ENCODE measurements at places on chromosomes 11 and 22.

- no peak for DNase-seq
Observed at GRCh38 chr22:38214302-38215056, 12.7 kb downstream of the MAFF start.

DNA sequence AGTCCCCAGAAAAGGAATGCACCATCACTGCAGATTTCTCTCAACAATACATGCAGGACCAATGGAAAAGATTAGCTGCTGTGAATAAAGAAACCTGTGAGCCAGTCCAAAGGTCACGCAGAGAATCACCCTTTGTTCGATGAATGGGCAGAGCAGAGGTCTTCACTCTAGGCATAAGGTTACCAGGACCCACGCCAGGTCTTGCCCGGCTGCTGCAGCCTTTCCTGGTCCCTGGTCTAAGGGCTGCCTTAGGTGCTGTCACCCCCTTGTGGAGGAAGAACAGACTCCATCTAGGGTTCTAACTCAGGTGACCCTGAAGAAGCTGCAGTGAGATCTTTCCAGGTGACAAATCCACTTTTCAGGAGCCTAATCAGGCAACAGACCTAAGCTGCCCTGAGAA, 29.0 kb upstream of the NAP1L4 start:
- no peak for DNase-seq

GRCh38 chr11:9651899-9652748, 11.8 kb upstream of the SWAP70 start:
- DNase-seq: no peak

DNA sequence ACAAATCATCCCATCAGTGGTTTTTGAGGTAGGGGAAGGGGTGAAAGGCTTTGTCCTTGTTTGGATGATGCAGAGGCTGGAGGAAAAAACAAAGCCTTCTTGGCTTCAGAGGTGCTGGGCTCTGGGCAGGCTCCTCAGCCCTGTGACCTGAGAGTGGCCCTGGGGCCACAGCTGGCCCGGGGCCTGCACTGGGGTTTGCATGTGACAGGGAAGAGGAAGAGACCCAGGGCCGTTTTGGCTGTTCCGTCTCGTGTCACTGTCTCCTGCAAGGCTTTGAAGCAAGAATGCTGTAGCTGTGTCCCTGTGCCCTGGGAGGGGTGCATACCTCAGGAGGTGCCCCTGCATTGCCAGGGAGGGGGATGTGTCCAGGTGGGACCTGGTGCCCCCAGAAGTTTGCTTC, 12.6 kb downstream of the ARHGAP8 start:
- no peak for DNase-seq

DNA sequence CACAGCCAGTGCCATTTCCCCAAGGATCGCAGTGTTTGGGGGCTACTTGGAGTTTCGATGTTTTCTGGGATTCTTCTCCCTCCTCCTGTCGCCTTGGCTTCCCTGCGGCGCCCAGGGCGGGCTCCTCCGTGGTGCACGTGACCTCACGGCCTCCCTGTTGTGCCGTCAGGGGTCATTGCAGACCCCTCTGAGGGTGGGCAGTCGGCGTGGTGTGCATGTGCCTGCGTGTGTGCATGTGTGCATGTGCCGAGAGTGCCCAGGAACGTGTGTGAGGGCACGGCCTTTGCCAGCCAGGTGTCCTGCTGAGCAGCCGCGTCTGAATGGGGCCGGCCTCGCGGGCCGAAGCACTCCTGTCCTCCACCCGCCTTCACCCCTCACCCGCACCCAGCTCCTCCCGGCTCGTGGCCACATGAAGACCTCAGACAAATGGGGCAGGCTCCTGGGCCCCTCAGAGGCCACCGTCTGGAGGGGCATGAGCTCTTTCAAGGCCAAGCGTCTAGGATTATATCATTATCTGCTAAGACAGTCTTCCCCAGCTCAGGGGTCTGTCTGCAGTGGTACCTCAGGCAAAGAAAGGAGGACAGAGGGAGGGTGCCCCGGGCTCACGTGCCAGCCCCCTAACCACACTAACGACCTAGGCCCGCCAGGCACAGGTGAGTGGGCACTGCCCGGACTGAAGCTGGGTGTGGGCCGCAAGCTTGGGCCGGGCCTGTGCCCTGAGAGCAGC, 9.4 kb upstream of the MRPL23 start:
- DNase-seq: no peak

DNA sequence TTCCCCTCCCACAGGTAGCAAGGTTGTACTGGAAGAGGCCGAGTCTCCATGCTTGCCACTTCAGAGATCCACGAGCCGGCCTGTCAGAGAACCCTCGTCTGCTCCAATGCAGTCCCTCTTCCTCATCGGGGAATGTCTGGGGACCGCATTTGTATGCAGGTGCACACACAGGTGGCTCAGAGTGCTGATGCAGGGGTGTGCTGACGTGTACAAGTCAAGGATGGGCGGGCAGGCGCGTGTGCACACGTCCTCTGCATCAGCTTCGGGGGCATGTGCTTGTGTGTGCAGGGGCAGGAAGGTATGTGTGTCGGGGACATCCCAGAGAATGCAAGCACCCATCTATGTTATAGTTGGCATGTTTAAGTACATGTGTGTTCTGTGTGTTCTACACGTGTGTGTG, 49.4 kb downstream of the ELFN2 start:
- no peak for DNase-seq

DNA sequence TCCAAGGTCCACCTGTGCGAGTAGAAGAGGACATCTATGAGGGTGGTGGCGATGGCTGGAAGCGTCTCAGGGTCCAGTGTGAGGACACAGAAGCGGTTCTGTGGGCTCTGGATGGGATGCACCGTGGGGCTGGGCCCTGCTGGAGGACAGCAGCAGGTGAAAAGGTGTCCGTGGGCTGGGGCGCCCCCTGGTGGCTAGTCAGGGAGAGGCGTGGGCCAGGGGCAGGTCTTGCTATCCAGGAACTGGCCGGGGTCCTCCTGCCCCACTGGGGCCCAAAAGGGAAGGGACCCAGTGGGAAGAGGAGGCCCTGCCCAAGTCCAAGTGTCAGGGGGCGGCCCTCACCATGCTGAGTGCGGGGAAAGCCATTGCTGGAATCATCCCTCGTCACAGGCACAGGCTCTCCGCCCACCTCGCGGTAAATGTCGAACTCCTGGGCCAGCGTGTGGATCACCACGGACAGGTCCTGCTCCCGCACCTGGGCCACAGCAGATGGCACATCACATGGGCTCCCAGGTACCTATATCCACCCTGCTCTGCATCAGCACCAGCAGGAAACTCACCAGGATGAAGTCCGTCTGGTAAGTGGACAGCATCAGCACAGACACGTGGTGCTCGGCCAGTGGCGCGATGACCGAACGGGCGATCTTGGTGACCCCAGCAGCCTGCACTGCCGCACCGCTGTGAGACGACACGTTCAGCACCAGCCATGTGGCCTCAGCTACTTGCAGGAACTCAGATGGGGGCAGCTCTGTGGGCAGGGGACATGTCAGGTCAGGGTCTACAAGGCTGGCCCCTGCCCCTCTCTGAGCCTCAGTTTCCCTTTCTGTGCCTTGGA, 2.3 kb downstream of the CASTOR1 start:
- DNase-seq: no peak

DNA sequence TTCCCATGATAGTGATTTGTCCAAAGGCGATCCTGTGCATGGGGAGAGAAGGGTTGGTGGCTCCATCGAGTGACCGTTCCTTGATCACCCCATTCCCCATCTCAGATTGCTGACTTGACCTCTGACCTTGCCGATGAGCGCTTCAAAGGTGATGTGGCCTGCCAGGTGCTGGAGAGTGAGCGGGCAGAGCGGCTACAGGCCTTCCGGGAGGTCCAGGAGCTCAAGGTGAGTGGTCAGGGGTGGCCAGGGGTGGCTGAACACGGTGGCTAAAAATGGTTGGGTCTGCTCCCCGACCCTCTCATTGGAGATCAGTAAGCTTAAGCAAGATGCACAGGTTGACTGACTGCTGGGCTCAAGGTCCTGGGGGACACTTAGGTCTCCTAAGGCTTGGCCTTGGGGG, 148.7 kb downstream of the MYO18B start:
- DNase-seq: no peak

DNA sequence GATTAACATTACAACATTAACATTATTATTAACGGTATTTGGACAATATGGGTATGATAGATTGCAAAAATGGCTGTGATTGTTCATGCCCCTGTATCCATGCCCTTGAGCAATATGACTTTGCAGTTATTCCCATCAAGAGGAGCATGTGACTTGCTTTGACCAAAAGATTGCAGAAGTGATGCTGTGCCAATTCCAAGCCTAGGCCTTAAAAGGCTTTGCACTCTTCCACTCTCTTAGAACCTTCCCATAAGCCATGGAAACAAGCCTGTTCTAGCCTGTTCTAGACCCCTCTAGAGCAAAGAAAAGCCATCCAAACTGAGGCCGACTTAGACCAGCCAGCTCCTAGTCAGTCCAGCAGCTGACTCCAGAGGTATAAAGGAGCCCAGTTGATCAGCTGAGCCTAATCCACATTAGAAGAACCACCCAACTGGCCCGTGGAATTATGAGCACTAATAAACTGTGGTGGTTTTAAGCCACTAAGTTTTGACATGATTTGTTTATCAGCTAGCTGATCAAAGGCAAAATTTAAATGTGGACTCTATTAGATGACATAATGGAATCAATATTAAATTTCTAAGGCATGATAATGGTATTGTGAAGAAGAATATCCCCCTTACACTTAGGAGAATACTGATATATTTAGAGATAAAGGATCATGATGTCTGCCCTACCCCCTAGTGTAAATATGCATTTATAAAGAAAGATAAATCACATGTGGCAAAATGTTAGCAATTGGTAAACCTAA, 28.6 kb downstream of the RAB30 start:
- DNase-seq: no peak

DNA sequence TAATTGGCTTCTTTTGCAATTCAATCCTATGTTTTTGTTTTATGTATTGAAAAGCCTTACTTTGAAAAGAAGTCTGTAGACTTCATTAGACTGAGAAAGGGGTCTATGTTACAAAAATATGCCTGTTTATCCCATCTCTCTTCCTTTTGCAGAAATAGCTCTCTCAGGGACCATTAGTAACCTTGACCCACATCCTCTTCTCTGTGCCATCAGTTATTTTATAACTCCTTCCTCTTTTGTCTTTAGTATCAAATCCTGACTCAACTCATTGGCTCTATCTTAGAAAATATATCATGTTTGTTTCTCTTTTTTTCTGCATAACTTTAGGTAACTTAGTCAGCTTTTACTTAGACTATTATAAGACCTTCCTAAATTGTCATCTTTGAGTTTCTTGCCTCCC, 20.3 kb downstream of the ZC3H12C start:
- DNase-seq: no peak

- no peak for DNase-seq
Observed at GRCh38 chr22:48226026-48227013, 1463.9 kb downstream of the TBC1D22A start.

GRCh38 chr11:34267013-34267412, 90.8 kb downstream of the ABTB2 start:
- no peak for DNase-seq

- no peak for DNase-seq
Observed at GRCh38 chr22:25494774-25495173, 69.7 kb upstream of the GRK3 start.

GRCh38 chr11:112839051-112839450, 122.2 kb upstream of the NCAM1 start:
- no peak for DNase-seq

GRCh38 chr11:119976805-119977560, 160.9 kb downstream of the TRIM29 start:
- DNase-seq: no peak

DNA sequence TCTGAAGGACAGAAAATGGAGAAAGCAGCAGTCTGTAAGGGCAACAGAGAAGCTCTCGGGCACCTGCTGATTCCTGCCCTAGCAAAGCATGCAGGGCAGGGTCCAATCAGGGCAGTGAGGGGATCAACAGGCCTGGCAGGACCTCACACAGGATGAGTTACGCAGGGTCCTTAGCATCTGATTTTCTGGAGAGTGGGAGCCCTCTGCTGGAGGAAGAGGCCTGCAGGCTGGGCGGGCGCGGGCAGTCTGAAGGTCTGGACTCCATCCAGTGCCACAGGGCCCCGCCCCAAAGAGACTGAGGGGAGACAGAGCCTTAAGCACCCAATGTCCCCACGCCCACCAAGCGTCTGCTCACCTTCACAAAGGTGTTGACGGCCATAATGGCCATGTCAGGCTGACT, 28.9 kb downstream of the AP1B1 start:
- DNase-seq: no peak

DNA sequence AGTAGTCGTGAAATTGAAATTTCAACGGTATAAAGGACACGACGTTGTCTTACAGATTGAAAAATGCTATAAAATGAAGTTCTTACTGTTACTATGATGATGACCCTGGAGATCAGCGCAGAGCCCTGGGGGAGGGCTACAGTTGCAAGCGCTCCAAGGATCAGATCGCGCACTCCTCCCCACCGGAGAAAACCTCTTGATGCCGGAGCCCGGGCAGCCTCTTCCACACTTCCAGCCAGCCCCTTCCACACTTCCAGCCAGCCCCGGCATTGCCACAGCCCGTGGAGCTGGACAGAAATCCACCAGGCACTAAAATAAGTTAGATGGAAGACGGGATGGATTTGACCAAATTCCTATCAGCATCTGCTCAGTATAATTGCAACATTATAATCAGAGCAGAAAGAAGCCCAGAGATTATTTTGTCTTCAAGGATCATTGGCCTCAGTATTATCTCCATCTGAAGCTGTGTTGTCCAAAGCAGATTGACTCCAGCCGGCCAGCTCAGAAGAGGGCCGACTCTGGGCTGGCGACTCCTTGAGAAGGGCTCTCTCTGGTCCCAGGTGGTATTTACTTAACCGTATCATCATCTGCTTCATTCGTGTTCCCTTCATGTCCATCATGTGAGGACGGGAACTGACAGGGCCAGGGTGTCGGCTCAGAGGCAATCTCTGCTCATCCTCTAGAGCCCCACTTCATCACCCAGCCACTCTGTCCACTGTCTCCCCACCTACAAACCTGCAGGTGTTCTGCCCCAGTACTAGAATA, 777 bp upstream of the MICAL3 start:
- DNase-seq: no peak

- DNase-seq: no peak
Observed at GRCh38 chr11:57777969-57778317, 16.3 kb downstream of the CTNND1 start.

GRCh38 chr11:115710980-115711379, 206.8 kb upstream of the CADM1 start:
- DNase-seq: no peak

GRCh38 chr11:64102005-64102738, 63.7 kb downstream of the MACROD1 start:
- no peak for DNase-seq

DNA sequence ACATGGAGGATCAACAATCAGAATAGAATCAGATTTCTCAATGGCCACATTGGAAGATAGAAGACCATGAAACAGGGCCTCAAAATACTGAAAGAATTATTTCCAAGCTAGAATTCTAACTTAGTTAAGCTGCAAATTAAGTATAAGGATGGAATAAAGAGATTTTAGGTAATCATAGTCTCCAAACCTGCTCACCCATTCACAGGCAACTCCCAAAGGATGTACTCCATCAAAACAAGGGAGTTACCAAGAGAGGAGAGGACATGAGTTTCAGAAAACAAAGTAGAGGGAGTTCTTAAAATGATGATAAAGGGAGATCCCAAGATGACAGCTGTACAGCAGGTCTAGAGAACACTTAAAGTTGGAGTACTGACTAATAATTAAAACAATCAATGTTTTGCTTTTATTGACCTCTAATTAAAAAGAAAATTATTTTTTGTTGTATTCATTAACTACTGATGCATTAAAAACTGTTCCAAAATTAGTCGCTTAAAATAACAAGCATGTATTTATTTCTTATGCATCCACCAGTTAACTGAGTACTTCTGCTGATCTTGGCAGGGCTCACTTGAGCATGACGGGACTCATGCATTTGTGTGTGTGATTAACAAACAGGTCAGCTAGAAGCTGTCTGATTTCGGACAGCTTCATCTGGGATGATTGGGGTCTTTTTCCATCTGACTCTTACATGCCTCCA, 95.6 kb downstream of the CD44 start:
- DNase-seq: no peak

Measured in forelimb muscle (tissue), 1 donor.